ENCODE measurements at places on chromosomes 2 and 18.

DNA sequence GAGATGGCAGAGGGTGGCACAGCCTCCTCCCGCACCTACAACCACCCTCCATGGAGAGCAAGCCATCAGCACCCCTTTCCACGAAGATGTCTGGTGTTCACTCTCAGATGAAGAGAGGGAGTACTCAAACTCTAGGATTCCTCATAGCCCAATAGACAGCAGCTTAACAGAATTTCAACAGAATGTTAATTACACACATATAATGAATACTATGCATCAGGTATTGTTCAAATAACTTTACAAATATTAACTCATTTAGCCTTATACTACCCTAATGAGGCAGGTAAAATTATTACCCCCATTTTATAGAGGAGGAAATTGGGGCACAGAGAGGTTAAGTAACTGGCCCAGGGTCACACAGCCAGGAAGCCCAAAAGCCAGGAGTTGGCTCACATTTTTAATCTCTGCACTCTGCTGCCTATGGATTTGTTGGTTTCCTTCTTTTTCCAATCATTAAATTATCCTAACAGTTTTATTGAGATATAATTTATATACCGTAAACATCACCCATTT lies 39.0 kb downstream of the HS1BP3 start:
- DNase-seq: no peak

DNA sequence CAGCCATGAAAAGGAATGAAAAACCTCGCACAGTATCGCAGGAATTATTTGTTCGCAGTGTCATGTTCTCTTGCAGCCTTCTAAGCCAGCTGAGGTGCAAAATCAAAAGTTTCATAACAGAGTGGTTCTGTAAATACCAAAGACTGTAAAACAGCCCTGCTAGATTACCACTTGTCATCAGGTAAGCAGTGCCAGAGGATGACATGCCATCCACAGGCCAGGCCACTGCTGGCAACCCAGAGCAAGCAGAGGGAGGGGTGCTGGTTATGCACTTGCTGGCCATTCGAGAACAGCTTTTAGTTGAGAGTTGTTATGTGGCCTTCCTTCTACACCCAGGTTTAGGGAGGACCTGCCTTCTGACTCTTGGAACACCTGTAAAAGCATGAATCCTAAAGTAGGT lies 114.3 kb upstream of the MGAT5 start:
- no peak for DNase-seq

DNA sequence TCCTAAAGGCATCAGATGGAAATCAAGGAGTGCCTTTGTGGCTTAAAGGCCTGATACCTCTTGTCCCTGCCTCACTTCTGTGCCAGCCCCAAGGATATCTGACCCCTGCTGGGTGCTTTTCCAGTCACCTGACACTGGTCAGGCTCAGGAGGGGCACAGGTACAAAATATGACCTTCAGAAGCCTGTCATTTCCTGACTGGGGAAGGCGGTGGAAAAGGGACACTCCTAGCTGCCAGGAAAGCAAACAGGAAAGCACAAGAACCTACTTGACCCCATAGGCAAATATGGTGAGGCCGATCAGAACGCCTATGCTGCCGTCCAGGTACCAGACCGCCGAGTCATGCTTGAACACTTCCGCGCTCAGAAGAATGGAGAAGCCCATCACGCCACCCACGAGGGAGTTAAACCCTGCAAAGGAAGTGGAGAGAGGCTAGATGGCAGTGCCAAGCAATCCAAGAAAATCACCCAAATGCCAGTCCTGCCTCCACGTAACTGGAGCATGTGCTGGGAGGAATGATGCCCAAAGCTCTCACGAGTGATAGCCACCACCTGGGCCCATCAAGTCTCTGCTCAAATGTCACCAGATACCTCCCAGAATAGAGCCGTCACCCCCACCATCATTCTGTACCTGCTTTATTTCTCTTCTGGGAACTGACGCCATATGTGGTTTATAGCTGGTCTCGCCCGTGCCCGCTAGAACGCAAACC lies 204.0 kb downstream of the MGAT5 start:
- no peak for DNase-seq

DNA sequence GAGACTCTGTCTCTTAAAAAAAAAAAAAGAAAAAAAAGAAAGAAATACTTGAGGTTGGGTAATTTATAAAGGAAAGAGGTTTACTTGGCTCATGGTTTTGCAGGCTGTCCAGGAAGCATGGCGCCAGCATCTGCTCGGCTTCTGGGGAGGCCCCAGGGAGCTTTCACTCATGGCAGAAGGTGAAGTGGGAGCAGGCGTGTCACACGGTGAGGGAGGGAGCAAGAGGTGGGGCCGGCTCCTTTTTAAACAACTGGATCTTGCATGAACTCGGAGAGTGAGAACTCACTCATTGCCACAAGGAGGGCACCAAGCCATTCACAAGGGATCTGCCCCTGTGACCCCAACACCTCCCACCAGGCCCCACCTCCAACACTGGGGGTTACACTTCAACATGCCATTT lies 30.6 kb downstream of the CYP26B1 start:
- DNase-seq: no peak

- DNase-seq: no peak
Measured at GRCh38 chr2:128169497-128169896, 78.5 kb downstream of the UGGT1 start.

- DNase-seq: no peak
Measured at GRCh38 chr2:63081404-63081803, 30.8 kb downstream of the OTX1 start.

DNA sequence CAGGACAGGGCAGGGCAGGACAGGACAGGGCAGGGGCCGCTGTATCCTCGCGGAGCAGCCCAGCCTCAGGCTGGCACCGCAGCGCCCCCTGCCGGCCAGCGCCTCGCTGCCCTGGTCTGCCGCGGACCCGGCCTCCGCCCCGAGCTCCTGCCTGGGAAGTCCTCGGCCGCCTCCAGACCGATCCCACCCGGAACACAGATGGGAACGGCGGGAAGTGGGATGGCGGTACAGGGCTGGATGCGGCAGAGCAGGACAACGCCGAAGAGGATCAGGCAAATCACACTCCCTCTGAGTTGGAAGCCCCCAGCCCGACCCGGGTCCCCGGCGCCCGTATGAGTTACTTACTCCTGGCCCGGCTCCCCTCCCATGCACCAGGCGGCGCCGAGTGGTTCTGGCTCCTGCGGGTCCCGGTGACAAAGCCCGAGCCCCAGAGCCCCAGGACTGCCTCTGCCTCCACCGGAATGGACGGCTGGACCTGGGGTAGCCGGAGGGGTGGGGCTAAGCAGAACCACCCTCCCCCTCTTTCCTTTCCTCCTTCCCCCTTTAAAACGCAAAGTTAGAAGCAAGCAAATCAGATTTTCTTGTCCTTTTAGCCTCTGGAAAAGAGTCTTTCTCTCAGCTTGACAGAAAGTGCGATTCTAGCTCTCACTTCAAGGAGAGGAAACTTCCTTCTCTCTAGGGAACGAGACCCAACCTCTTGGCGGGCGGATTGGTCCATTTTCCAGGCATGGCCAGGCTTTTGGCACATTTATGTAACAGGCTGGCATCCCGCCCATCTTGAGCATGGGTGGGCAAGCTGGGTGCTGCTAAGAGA lies at the start of gene TP53I3:
Gene TP53I3, minus strand, starts transcription at position 449 of the 814 bp plus-strand sequence. CDS start 508 bp downstream, outside the sequence.
- DNase-seq: peak; percentile 52

DNA sequence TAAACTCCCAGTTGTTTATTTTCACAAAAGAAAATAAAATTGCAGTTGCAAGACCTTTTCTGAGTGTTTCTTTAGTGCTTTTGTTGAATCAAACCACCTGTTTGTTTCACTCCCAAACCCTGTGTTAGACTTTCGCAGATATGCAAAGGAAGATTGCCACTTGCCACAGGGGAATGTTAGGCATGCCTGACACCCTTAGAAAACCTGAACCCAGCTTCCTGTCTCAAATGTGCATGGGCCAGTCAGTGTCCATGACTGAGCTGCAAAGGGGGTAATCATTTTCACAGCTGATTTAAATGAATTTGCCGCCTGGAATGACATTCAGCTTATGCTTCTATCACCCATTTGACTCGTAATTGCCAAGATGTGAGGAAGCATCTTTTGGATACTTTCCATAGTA lies 17.5 kb downstream of the TGOLN2 start:
- DNase-seq: no peak

GRCh38 chr2:70753902-70754301 lies 14.1 kb downstream of the ADD2 start:
- DNase-seq: no peak

Data from T-helper 22 cell (primary cell).